HTR-8/SVneo (cell line): ENCODE measurements at places on chromosomes 7 and 10.

DNA sequence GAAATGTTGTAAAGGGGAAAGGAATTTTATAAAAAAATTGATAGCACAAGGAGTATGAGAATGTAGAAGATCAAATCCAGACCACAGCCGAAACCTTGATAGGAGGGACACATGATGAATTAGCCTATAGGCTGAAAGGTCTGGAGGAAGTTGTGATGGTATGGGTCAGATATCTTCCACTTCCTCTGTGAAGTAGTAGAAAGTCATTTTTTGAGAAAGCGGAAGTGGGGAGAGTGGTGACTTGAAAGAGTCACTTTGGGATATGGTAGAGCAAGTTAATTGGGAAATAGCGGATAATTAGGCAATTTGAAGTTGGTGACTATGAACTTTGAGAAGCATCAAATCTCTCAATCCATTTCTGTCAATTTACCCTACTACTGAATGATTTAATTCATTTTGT is 99.4 kb downstream of the GRM8 start:
- DNase-seq: no peak

DNA sequence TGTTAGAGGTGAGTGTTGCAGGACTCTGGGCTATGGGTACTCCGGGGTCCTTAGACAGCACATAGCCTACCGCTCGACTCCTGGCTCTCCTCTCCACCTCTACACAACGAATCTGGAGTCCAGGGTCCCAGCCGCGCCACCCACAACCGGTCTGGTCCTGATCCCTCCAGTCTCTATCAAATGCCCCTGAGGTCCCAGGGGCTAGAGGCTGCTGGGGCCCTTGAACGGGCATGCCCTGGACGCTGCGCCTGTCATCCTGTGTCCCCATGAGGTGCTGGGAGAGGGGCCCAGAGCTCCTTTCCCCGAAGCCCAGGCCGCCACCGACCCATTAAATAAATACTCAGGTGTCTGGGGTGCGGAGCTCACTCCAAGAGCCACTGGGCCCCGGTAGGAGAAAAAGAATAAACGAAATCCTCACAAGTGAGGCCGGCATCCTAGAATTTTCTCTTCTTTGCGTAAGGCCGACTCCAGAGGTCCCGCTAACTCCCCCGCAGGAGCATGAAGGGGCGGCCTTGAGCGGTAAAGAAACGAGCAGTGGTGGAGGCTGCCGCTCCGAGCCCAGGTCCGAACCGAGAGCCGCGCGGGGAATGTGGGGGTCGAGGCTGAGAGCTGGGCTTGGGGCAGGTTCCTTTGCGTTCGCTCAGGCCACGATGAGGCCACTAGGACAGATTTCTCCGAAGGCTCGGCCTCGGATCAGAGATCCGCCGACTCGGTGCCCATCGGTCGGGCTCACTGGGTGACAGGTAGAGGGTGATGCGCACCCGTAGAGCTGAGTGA is 166.7 kb downstream of the NRF1 start:
- no peak for DNase-seq

DNA sequence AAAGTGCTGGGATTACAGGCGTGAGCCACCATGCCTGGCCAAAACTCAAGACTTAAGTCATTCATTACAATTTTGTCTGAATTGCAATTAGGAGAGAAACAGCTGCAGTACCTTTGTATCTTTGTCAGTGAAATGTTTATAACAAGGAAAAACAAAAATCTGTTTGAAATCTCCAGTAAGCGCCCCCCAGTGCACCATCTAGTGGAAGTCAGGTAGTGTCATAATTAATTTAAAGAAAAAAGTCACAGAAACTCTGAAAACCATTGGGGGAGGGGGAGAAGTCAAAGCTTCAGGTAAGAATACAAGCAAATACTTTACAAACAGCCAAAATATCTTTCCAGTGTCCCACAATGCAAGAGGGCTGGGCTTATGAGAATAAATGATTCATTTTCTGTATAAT is 2.8 kb downstream of the MPP7 start:
- DNase-seq: no peak

DNA sequence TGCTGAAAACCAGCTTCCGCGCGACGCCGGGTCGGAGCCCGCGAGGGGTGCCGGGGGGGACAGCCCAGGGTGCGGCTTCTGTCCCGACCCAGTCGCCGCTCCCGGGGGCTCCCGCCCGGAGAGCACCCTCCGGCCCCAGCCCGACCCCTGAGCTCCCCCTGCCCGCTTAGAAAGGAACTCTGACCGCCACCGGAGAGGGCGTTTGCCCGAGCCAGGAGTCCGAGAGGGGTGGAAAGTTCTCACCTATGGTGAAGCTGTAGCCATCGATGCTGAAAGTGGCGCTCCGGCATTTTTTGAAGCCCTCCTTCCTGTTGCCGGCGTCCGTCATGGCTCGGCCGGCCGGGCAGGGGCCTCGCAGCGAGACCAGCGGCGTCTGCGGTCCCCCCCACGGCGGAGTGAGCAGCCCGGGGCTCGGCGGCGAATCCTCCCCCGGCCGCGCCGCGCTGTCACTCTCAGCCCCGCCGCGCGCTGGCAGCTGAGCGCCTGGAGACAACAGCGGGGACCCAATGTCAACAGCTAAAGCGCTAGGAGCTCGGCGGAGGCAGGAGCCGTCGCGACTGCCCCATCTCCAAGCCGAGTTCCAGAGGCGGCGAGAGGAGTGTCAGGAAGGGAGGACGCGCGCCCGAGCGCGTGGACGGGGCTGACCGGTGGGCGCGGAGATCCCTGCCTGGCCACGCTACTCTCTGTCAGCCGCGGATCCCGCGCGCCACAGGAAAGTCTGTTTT is 191.6 kb downstream of the LSM5 start:
- peak; percentile 12 for DNase-seq

DNA sequence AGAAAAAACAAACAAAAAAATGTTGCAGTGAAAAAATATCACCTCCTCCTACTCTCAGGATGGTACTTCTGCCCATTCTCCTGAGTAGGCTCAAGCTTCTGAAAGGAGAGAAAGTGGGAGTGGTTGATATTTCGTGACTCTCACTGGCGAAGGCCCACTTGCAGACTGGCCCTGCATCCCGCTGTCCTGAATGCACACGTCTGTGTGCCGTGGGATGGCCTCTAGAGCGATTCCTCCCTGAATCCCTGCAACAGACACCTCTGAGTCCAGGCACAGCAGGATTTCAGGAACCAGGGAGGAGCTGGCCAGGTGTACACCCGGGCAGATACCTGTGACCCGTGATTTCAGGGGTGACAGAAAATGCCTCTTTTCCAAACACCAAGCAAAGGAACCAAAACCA is 319.2 kb downstream of the DPP6 start:
- no peak for DNase-seq

DNA sequence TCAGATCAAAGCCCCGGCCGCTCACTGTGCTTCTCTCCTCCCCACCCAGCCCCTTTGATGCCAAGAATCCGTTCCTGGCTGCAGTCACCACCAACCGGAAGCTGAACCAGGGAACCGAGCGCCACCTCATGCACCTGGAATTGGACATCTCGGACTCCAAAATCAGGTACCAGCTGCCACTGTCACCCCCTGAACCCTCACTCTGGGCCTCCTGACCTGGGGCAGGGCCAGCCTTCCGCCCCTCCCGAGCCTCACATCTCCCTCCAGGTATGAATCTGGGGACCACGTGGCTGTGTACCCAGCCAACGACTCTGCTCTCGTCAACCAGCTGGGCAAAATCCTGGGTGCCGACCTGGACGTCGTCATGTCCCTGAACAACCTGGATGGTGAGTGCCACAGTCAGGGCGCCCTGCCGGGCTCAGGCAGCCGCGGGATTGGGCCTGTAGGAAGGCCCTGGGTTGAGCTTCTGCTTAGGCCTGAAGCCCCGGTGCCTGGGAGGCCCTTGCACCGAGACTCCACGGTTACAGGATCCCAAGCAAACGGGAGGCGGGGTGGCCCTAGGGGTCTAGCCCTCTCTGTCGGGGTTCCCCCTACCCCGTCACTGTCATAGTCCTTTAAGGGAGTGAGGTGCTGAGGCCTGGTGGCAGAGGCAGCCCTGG is 10.8 kb downstream of the TMEM120A start:
- DNase-seq: no peak

- no peak for DNase-seq
Observed at GRCh38 chr10:97341416-97341815, 6.9 kb upstream of the FRAT2 start.

GRCh38 chr10:60032723-60033122 is 126.4 kb upstream of the CCDC6 start:
- peak; percentile 41 for DNase-seq

DNA sequence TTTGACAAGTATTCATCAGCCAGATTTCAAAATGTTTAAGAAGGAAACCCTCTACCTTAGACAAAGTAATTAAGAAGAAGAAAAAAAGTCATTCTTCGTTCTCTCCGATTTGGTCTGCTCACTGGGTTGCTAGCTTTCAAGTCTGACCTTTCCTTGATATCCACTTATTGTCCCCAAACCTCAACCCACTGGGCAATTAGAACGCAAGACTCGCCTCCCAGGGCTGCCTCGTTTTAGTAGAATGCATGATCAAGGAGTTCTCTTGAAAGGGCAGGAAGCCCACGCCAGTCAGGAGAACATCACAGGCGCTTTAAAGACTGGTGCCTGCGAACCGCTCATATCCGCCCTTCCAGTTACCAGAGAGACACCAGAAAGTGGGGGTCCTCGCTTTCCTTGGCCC is 637.7 kb downstream of the PARD3 start:
- no peak for DNase-seq

- DNase-seq: no peak
Observed at GRCh38 chr7:55145606-55146005, 126.8 kb downstream of the EGFR start.

GRCh38 chr7:143444785-143445184 is 1.5 kb downstream of the TAS2R60 start:
- no peak for DNase-seq

DNA sequence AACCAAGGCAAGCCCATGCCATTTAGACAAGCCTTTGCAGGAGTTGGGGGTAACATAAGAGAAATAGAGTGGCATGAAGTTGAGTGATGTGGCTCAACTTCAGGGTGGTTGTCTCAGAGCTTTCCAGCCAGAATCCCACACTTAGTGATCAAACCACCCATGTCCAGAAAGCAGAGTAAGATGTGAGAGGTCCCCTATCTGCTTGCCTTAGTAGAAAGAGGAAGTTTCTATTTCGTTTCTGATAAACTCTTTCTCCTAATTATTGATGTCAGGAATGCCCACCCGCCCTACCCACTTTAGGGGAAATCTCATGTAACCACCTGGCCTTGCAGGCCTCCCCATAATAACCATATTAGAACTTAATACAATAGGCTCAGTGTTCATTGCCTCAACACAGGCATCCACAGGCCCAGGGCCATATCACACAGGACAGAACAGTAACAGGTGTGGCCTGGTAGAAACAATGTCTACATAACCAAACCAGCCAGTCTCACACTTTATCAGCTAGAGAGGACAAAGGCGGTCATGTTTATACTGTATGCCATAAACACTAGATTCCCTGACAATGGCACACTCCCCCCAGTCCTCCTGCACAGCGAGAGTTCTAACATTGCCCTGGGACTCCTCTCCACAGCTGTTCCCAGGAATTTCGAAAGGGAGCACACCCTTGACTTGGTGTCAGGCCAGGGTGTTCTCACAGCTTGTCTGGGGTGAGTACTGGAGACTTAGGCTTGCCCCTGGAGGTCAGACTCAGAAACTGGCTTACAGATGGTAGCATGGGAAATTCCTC is 364.4 kb downstream of the CXCL12 start:
- DNase-seq: no peak

GRCh38 chr7:46979439-46979838 is 602.5 kb downstream of the TNS3 start:
- no peak for DNase-seq

DNA sequence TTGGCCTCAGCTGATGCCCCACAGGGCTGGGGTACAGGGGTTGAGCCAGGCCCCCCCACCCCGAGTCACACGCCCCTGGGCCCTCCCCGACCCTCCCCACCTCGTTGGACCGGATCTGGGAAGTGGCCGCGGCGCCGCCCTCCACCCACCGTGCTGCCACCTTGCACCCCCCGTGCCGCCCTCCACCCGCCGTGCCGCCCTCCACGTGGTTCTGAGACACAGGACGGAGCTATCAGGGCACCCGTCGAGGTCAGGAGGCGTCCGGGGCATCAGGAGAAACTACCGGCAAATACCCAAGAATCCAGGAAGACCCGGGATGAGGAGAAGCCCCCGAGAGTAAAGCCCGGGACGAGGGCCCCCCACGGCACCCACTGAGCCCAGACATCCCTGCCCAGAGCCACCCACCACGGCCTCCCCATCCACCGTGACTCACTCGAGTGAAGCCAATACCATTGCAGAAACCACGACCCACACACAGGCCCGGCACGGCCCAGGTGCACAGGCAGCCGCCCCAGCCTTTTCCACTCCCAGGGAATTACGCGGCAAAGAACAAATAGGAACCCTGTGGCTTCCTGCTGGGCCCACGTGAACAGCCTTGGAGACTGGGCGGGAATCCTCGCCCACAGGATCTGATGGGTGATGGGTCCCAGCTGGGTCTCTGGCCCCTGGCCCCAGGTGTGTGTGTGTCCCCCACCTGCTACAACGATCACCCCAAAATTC is 34.0 kb downstream of the ADAP1 start:
- DNase-seq: no peak

DNA sequence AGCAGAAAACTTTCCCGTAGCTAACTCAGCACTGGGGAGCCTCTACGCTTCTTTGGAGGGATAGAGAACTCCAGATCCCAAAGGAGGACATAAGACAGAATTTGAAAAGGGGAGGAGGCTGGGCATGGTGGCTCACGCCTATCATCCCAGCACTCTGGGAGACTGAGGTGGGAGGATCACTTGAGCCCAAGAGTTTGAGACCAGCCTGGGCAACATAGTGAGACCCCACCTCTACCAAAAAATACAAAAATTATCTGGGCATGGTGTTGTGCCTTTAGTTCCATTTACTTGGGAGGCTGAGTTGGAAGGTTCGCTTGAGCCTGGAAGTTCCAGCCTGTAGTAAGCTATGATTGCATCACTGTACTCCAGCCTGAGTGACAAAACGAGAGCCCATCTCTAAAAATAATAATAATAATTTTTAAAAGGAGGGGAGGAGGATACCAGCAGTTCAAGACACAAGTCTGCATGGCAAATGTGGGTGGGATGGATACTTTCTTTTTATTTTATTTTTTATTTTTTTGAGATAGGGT is 165.9 kb upstream of the SH2B2 start:
- DNase-seq: no peak

GRCh38 chr10:34018784-34019183 is 684.3 kb upstream of the NRP1 start:
- DNase-seq: no peak

- no peak for DNase-seq
Observed at GRCh38 chr10:11563936-11564335, 47.5 kb downstream of the USP6NL start.

- no peak for DNase-seq
Observed at GRCh38 chr10:35608328-35608672, 3.2 kb downstream of the GJD4 start.
